ENCODE measurements at places on chromosomes 4 and X. TPM values are rescaled to one million over a fixed set of nuclear protein-coding genes. Genes with fewer than 3 reads are reported as not detected.

- no peaks in the 10 kb centered on the region for H3K4me1 ChIP-seq
- H3K27me3 ChIP-seq = no peaks in the 10 kb centered on the region
- no peak overlapping the region for H3K4me3 ChIP-seq
- no peaks in the 10 kb centered on the region for H3K36me3 ChIP-seq
- DNase-seq = no peak
These were observed 411.3 kb downstream of the FAT4 start for GRCh38 chr4:125725957-125726525.

Gene KIAA1210
- not detected for total RNA-seq

Gene ZRSR2
- total RNA-seq = 6.3 TPM

DNA sequence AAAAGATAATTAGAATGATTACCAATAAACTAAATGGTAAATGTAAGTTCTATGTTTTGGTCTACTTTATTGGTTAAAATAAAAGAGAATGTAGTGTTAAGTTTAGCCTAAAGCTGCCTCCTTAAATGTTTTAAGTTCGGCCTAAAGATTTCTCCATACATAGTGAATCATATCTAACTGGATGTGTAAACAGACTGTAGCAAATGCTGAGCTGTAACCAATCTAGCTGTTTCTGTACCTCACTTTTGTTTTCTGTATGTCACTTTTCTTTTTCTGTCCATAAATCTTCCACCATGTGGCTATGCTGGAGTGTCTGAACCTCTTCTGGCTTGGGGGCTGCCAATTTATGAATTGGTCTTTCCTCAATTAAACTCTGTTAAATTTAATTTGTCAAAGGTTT is 121.2 kb downstream of the TBCK start:
- no peaks in the 10 kb centered on the region for H3K4me1 ChIP-seq
- no peak overlapping the region for H3K4me3 ChIP-seq
- H3K27me3 ChIP-seq = no peaks in the 10 kb centered on the region
- no peak for DNase-seq
- H3K27ac ChIP-seq = no peak overlapping the region

DNA sequence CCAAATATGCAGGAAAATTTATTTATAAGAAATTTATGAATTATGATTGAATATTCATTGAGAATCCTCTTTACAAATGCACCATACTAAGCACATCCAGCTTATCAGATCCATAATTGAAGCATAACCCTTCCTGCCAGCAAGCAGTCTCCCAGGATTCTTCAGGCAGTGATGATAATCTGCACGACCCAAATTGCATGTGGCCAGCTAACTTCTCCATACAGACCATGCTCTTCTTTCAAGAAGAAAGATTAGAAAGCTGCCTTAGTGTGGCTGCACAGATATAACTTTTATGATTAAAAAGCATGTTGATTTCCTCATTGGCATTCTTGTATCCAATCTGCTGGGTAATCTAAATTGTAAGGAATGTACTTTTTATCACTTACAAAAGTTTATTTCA is 3.3 kb upstream of the CBR4 start:
- DNase-seq = no peak
- no peaks in the 10 kb centered on the region for H3K36me3 ChIP-seq
- no peaks in the 10 kb centered on the region for H3K27me3 ChIP-seq
- no peak overlapping the region for H3K4me3 ChIP-seq

Gene SPATA4
- total RNA-seq = not detected

- no peaks in the 10 kb centered on the region for H3K36me3 ChIP-seq
- H3K4me3 ChIP-seq = no peak overlapping the region
- no peaks in the 10 kb centered on the region for H3K4me1 ChIP-seq
These were observed 41.3 kb upstream of the GPR78 start for GRCh38 chr4:8538703-8539567.

Gene IGSF1
- total RNA-seq = 1.1 TPM

DNA sequence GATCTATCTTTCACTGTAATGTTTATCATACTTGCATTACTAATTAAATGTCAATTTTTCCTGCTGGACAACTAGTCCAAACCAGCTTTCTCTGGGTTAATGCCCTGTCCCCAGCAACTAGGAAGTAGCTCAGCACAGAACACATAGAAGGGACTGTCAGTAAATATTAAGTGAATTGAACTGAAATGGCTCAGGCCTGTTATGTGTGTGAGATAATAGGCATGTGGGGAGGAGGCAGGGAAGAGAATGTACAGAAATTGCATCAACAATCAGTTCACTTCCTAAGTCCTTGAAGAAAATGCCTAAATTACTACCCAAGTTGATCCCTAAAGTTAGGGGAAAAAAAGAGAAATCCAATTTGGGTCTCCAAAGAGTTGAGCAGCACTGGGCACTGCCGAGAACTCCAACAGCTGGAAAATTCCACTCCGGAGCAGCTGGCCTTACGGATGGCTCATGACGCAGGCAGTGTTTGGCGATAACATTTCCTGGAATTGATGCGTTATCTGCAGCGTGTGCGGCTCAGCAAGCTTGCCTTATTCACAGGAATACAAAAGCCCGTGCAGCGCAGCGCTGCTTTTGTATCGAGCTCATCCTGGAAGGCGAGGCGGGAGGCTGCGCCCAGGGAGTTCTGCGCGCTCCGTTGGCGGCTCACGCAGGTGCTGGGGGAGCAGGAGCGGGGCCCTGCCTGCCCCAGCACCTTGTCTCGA is 297.3 kb upstream of the LCORL start:
- no peaks in the 10 kb centered on the region for H3K36me3 ChIP-seq
- no peak overlapping the region for H3K27ac ChIP-seq
- no peaks in the 10 kb centered on the region for H3K27me3 ChIP-seq
- no peak overlapping the region for H3K4me3 ChIP-seq
- H3K4me1 ChIP-seq = no peaks in the 10 kb centered on the region
- no peak for DNase-seq

- H3K4me3 ChIP-seq = no peak overlapping the region
- H3K4me1 ChIP-seq = no peaks in the 10 kb centered on the region
- no peaks in the 10 kb centered on the region for H3K36me3 ChIP-seq
These were observed 188.0 kb upstream of the RBPJ start for GRCh38 chr4:26132858-26133257.

Gene AVPR2
- not detected for total RNA-seq

- no peak overlapping the region for H3K27ac ChIP-seq
- no peak overlapping the region for H3K4me3 ChIP-seq
- no peaks in the 10 kb centered on the region for H3K36me3 ChIP-seq
- H3K4me1 ChIP-seq = no peaks in the 10 kb centered on the region
These were observed 228.0 kb upstream of the LDB2 start for GRCh38 chr4:17126321-17126966.

Gene EPGN
- not detected for total RNA-seq

GRCh38 chr4:129994715-129995114 is 898.8 kb downstream of the C4orf33 start:
- H3K4me1 ChIP-seq = no peaks in the 10 kb centered on the region
- no peaks in the 10 kb centered on the region for H3K36me3 ChIP-seq
- H3K27me3 ChIP-seq = no peaks in the 10 kb centered on the region
- no peak overlapping the region for H3K4me3 ChIP-seq
- no peak overlapping the region for H3K27ac ChIP-seq

GRCh38 chrX:40090050-40090804 is 7.5 kb downstream of the BCOR start:
- DNase-seq = peak; percentile 83
- H3K27me3 ChIP-seq = no peaks in the 10 kb centered on the region
- peaks cover 66% of the 10 kb centered on the region for H3K36me3 ChIP-seq
- H3K4me3 ChIP-seq = peak overlapping the region; percentile 70
- H3K4me1 ChIP-seq = peaks cover 62% of the 10 kb centered on the region
- H3K27ac ChIP-seq = peak overlapping the region; percentile 57

GRCh38 chr4:79898055-79898454 is 175.0 kb downstream of the ANTXR2 start:
- DNase-seq = no peak
- no peaks in the 10 kb centered on the region for H3K36me3 ChIP-seq
- H3K27me3 ChIP-seq = no peaks in the 10 kb centered on the region
- no peak overlapping the region for H3K27ac ChIP-seq
- H3K4me3 ChIP-seq = no peak overlapping the region
- H3K4me1 ChIP-seq = no peaks in the 10 kb centered on the region

Gene TMA16
- 49.5 TPM for total RNA-seq

Gene CSAG3
- total RNA-seq = 12.7 TPM

- no peak overlapping the region for H3K27ac ChIP-seq
- no peaks in the 10 kb centered on the region for H3K36me3 ChIP-seq
- no peak overlapping the region for H3K4me3 ChIP-seq
- no peak for DNase-seq
These were observed 270.0 kb upstream of the GNPDA2 start for GRCh38 chr4:44996276-44996845.
